Bronchial epithelial cell (primary cell): ENCODE measurements at places on chromosomes 11 and 22.
A peak's percentile ranks its signal among the peaks of the same experiment; 100 is the strongest.

DNA sequence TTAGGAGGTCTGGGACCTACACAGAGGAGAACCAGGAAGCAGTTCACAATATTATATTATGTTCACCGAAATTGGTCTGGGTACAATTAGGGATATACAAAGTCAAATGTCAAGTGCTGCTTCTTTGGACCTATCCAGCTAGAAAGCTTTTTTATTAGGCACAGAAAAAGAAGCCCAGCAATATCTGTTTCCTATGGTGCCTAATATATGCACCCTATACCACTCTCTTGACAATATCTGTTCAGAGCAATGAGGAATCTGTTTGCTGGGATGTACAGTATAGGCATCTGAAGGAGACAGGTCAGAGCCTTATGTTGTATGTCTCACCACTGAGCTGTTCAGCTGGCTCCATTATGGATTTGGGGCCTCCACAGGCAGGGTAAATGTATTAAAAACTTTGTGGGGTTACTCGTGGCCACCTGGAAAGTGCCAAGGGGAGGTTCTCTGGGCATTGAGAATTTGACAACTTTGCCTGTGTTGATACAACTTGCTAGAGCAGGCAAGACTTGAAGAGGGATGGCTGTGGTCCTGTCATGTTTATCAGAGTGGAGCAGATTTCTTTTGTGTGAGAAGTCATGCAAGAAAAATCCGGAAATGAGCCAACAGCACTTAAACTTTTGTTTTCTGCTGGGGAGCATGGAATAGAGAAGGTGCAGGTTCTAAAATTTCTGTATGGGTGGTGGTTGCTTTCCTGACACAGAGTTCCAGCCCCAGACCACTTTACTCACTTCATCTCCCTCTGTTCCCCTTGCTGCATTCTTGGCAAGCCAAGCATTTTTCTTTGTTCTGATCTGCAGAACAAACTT is 10.1 kb downstream of the STIM1 start:
- DNase-seq, result peak; percentile 86

- no peak for DNase-seq
These were observed 2.5 kb downstream of the PKP3 start for GRCh38 chr11:396511-396947.

DNA sequence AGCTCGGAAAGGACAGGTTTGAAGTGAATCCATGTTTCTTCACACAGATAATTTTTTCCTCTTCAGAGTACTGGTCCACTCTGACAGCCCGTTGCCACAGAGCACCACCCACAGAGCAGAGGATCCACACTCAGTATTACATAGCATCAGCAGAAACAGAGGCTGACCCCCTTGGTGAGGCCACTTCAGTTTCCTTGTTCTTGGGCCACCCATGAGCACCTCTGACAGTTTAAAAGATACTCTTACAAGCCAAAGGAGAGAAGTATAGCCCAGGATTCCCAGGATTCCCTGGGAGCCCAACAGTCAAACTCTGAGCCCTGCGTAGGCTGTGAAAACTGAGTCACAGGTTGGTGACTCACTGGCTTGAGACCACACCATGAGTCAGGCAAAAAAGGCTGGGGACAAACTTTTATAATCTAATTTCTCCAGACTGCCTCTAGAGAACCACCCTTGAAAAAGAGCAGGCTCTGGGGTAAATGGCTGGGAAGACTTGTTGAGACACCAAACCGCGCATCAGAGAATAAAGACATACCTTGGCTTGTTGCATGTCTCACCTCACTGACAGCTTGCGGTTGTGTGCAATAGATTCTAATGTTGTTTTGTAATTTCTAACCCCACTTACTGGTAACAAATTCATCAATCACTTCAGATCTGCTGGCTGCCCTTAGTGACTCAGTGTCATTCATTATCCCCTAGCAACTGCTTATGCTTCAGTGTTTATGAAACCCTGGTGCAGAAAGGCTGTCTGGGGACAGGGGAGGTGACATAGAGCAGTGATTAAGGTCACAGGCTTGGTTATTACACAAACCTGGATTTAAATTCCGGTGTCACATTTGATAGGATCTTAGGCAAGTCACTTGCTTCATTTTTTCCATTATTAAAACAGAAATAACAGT is 56.9 kb upstream of the PRSS23 start:
- DNase-seq, result peak; percentile 99

DNA sequence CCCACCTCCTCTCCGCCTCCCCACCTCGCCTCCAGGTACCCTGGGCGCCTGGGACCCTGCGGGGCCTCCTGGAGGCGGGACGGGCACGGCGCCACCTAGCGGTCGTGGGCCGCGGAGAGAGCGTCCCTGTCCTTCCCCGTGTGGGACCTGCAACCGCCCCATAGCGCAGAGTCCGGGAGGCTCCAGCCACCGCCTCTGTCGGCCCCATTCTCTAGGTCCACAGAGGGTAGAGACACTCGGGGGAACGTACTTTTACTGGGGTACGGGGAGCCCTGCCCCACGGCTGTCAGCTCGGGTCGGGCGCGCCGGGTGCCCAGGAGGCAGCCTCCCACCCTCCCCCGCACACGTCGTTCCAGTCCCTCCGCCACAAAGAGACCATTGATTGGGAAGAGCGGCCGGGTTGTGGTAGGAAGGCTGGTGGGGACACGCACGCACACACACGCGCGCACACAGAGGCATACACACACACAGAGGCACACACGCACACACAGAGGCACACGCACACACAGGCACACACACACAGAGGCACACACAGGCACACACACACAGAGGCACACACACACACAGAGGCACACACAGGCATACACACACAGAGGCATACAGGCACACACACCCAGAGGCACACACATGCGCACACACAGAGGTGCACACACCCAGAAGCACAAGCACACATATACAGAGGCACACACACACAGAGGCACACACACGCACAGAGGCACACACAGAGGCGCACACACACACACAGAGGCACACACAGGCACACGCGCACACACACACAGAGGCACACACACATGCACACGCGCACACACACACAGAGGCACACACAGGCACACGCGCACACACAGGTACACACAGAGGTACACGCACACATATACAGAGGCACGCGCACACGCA is 12.6 kb upstream of the NECTIN1 start:
- no peak for DNase-seq

GRCh38 chr11:85955531-85955930 is 100.3 kb downstream of the CCDC83 start:
- no peak for DNase-seq

GRCh38 chr11:69132301-69132670 is 23.4 kb upstream of the SMIM38 start:
- no peak for DNase-seq

DNA sequence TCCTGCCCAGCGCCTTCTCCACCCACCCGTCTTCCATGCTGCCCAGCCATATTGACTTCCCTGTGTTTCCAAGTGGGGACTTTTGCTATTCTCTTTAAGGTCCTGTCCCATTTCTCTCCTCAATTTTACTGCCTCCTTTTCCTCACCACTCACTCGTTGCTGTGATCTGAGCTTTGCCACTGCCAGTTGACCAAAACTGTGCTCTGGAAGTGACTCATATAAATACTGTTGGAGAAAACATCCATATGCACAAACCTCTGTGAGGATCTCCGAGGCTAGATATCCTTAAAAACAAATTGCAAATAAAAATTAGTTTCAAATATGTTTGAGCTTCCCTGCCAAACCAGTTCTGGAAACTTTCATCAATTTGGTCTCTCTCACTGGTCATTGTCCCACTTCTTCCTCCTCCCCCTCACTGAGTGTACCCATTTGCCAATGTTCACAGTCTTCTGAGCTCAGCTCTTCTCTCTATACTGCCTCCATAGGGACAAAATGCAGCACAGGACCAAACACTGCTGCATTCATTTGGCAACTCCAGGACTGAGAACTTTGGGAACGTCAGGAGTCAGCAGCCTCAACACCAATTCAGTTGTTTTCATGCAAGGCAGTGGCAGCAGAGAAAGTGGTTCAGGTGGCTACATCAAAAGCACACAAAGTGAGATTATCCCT is 34.0 kb upstream of the MMP13 start:
- no peak for DNase-seq

GRCh38 chr11:129251067-129251466 is 58.9 kb upstream of the ARHGAP32 start:
- no peak for DNase-seq

- DNase-seq, result no peak
These were observed 238.7 kb upstream of the PLET1 start for GRCh38 chr11:112499153-112499880.

DNA sequence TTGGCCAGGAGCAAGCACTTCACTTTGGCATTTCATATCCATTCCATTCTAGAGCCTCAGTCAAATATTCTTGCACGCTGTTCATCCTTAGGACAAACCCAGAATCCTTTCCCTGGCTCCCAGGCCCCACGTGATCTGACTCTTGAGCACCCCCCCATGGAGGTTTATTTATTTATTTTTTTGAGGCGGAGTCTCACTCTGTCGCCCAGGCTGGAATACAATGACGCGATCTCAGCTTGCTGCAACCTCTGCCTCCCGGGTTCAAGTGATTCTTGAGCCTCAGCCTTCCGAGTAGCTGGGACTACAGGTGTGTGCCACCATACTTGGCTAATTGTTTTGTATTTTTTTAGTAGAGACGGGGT is 12.7 kb upstream of the TSGA10IP start:
- no peak for DNase-seq

- DNase-seq, result peak; percentile 58
These were observed 800 bp downstream of the KCTD21 start for GRCh38 chr11:78187366-78188285.

DNA sequence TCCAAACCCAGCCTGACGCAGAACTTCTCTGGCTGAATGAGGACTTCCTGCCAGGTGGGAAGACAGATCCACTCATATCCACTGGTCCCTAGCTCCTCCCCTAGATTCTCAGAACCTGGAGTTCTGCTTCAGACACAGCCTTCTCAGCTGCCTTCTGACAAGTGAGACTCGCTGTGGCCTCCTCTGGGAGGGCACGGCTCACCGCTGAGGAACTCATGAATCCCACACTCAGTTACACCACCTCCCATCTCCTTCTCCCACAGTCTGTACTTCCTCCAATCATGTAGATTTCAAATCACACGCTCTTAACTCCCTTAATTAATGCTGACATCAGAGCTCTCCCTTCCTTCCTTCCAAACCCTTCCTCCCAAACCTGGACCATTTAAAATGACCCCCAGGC is 86.4 kb upstream of the TMEM45B start:
- DNase-seq, result no peak

GRCh38 chr11:97996762-97997161 is 1024.0 kb upstream of the CNTN5 start:
- DNase-seq, result no peak

DNA sequence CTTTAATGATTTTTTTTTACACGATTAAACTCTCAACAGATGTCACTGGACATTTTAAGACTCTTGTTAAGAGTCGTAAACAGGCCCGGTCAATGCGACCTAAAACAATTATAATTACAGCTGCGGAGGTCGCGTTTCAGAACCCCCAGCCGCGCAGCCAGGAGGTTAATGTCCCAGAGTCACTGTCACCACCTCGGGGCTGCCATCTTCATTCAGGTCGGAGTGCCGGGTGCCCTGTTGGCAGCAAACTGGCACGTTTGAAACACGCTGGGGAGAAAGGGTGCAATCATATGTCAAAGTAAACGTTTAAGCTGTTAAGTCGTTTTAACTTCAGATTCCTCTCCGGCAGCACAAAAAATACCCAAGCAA is 711 bp upstream of the PHF21B start:
- no peak for DNase-seq

- DNase-seq, result no peak
These were observed 34.2 kb downstream of the TBC1D22A start for GRCh38 chr22:46796566-46797195.

DNA sequence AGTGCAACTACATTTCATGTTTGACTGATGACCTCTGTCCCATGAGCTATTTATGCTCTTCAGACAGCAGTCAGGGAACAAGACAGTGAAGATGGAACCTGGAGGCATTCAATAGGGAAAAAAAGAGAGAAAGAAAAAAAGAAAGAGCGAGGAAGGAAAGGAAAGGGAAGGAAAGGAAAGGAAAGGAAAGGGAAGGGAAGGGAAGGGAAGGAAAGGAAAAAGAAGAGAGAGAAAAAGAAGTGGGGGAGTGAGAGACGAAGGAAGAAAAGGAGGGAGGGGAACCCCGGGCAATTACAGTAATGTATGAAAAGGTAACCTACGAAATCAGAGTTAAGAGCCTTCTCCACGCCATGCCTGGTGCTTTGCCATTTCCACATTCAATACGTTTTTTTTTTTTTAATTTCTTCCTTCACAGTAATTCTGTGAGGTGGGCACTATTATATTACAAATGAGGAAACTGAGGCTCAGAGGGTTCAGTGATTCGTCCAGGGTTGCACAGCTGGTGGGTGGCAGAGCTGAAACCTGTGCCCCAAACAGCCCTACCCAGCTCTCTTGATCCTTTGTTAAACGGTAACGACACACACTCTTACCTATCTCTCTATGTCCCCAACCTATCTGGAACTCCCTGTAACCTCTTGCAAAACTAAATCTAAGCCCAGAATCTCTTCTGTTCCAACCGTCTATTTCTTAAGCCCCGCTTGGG is 39.3 kb downstream of the ETS1 start:
- no peak for DNase-seq

DNA sequence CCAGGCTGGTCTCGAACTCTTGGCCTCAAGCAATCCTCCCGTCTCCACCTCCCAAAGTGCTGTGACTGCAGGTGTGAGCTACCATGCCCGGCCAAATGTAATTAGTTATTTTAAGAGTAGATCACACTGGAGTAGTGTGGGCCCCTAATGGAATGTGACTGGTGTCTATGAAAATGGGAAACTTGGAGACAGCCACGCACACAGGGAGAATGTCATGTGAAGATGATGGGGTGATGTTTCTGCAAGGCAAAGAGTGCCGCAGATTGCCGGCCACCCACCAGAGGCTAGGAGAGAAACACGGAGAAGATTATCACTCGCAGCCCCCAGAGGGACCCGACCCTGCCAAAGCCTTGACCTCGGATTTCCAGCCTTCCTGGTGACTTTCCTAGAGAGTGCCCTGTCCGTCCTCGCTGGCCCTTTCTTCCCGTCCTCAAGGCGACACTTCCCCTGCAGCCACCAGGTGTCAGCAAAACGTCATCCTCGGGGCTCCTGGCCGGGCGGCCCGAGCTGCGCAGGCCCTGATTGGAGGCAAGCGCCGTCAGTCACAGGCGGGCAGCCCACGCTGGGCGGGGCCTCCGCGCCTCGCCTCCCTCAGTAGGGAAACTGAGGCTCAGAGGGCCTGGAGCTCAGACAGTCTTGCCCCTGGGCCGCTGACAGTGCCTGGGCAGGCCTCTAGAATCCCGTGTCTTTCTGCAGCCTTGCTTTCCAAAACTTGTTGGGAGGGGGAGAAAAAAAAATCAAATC is 16.3 kb downstream of the CRYBB2 start:
- DNase-seq, result peak; percentile 55

GRCh38 chr22:48233586-48233985 is 1471.1 kb downstream of the TBC1D22A start:
- DNase-seq, result no peak

DNA sequence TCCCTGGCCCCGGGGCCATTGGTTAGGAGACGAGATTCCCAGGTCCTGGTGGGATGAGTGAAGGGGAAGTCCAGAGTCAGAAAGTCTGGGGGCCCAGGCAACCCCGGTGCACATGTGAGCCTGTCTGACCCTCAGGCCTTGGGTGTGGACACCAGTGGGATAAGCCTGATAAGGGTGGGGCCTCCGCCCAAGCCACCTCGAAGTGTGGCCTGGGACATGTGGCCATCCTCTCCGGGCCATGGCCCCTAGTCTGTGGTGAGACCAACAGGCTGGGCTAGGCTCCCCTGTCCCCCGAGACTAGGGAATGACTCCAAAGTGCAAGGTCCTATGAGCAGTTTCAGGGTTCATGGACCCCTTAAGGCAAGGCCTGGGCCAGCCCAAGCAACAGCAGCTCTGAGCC is 6.3 kb downstream of the CABP7 start:
- DNase-seq, result no peak

GRCh38 chr22:31605851-31606585 is 56.0 kb downstream of the PISD start:
- peak; percentile 23 for DNase-seq

GRCh38 chr11:89015614-89016013 is 50.2 kb downstream of the GRM5 start:
- no peak for DNase-seq
